ENCODE measurements at places on chromosomes 16 and 17. TPM values are rescaled to one million over a fixed set of nuclear protein-coding genes. Genes with fewer than 3 reads are reported as not detected.
A peak's percentile ranks its signal among the peaks of the same experiment; 100 is the strongest.

- DNase-seq = no peak
Measured at GRCh38 chr17:18124345-18125126, 16.0 kb downstream of the MYO15A start.

- peak; percentile 63 for DNase-seq
Measured at GRCh38 chr16:569445-570254, at the start of gene PIGQ. PIGQ (plus strand) TSS chr16:569968; CDS start chr16:574075, 4,107 bp downstream.

- no peak for DNase-seq
Measured at GRCh38 chr16:64312980-64313379, 808.9 kb downstream of the CDH11 start.

RASL10B gene
- 2.3 TPM for total RNA-seq

MYO15B gene
- total RNA-seq = 28.7 TPM

- no peak for DNase-seq
Measured at GRCh38 chr16:65601781-65602180, 479.9 kb upstream of the CDH11 start.

DNA sequence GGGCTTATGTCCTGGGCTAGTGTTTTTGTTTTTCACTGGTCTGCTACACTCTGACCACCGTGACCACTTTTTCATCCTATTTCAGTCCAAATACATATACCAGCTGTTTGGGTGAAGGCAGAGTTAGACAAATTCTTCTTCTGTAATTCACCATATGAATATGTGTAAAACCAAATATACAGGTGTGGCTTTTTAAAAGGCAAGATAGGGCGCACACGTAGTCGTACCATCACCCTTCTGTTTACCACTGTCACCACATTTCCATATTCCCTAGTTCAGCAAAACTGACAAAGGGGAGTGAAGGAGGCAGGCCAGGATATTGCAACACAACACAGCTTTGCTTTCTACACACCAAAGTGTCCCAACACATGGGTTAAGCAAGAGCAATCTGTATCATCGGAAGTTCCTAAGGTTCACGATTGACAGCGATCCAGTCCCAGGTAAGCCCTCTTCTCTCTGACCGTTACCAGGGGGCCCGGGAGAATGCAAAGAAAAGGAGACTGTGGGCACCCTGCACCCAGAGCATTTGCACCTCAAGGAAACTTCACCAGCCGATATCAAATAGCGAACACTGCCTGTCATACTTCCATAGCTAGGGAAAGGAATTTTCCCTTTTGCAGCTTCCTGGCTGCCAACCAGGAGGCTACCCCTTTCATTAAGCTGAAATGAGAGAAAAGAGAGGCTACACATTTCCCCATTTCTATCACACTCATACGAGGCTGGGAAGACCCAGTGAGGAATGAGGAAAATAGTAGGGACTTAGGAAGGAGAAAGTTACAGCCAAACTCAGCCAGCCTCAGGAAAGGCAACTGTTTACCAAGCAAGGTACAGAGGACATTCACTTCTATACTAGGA, 23.1 kb downstream of the CREBBP start:
- DNase-seq = no peak

Measured in activated CD8-positive, alpha-beta T cell treated with anti-CD3 and anti-CD28 coated beads for 36 hours (primary cell).